ENCODE measurements at places on chromosomes 11 and 22.

- no peak for DNase-seq
Measured at GRCh38 chr11:104136861-104137260, 27.1 kb downstream of the PDGFD start.

GRCh38 chr22:29348956-29349355, 33.5 kb upstream of the RASL10A start:
- no peak for DNase-seq

GRCh38 chr11:444396-445144, 2.8 kb upstream of the ANO9 start:
- DNase-seq: no peak

DNA sequence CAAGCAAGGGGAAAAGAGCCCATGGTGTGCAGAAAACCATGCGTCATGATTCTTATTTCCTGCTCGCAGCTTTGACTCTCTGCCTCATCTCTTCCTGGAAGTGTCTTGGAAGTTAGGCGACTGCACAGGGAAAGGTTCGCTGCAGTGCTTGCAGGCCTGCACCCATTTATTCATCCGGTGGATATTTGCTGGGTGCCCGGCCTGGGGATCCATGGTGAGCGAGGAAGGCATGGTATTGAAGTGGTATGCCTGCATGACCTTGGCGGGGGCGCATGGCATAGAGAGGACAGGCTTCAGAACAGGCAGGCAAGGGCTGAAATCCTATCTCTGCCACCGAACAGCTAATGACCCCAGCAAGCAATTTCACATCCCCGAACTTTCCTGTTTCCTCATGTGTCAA, 40.6 kb downstream of the FAM83F start:
- DNase-seq: no peak

DNA sequence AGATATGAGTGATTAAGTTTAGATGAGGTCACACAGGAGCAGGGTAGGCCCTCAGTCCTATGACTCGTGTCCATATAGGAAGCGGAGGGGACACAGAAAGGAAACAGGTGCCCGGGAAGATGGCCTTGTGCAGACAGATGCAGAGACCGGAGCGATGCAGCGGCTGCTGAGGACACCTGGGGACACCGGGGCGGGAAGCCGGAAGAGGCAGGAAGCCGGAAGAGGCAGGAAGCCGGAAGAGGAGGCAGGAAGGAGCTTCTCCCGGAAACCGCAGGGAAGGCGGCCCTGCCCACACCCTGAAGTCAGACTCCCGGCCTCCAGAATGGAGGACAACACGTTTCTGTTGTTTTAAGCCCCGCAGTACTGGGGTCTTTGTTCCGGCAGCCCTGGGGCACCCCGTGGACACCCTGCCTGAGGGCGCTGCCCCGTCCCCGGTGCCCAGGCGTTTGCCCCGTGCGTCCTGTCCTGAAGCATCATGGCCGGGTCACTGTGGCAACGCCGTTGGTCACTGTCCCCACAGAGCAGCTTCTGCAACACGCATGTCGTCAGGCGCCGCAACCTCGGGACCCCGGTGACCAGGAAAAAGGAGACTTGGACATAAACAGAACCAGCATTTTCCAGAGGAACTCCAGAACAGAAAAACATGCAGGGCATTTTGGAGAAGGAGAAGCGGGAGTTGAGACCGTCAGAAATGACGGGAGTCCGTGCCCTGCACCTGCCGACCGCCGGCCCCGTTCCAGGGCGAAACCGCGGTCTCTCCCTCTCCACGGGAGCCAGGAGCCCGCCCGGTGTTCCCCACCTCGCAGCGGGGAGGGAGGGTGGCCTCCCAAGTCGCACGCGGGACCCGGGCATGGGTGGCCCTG, 103.4 kb downstream of the BRD1 start:
- DNase-seq: no peak

- no peak for DNase-seq
Measured at GRCh38 chr11:2432171-2432621, 12.1 kb downstream of the TRPM5 start.

- DNase-seq: no peak
Measured at GRCh38 chr11:112394304-112394703, 133.6 kb upstream of the PLET1 start.
